LHCN-M2 (cell line): ENCODE measurements at places on chromosomes 4 and X.

GRCh38 chrX:123961268-123962005 lies at the start of gene STAG2:
Gene STAG2, plus strand, starts transcription at chrX:123961706. Its CDS starts 60,922 bp downstream, at chrX:124022628.
- DNase-seq, result peak; percentile 84

DNA sequence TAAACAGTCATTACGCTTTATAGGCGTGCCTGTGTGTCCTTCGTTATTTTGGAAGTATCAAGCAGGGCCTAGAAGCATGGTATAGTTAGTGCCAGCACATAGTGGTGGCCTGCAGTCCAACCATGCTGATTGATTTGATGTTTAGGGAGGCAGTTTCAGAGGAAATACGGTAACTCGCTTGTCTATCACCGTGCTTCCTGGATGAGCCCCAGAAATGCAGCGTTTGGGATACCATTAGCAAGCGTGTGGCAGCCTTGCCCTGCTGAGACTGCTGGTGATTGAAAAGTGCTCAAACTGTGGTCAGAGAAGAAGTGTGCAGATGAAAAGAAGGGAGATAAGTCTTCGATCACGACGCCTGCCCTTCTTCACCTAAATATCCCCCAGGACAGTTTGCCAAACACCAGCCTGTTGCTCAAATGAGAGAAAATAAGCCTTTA lies 158.4 kb downstream of the CHIC2 start:
- peak; percentile 68 for DNase-seq

- DNase-seq, result peak; percentile 52
Measured at GRCh38 chr4:22500831-22501714, 14.8 kb downstream of the ADGRA3 start.

- DNase-seq, result no peak
Measured at GRCh38 chr4:77473509-77473908, 132.1 kb upstream of the CXCL13 start.

GRCh38 chr4:56626420-56626819 lies 54.7 kb downstream of the HOPX start:
- no peak for DNase-seq

DNA sequence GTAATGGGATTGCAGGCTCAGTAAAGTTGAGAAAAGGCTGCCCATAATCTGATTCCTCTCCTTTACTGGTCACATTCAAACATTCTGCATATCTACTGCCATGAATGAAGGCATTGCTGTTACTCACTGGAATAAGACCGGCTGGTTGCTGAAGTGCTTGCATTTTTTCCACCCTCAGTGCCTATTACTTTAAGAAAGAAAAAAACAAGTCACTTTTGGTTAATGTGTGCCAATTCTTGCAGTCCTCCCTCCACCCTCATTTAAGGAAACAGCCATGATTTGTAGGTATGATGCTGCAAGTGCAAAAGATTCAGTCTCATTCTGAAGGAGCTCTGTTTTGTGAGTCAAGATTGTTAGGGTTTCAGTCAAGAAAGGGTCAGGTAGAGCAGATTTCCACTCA lies 94.9 kb downstream of the EMCN start:
- DNase-seq, result no peak

DNA sequence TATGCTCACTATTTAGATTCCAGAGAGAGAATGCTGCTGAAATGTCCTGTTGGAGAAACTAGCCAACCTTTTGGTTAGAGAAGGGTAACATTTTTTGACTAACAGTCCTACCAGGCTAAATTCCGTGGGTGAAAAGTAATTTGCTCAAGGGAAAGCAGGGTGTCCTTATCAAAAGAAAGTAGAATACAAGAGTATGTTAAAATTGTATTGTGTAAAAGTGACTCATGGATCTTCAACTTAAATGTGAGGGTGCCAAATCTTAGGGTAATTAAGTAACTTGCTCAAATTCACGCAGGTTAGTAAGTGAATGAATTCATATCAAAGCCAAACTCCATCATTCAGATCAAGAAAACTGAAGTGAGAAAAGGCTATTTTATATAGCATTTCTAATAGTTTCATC lies 81.7 kb downstream of the PCDH7 start:
- DNase-seq, result no peak

GRCh38 chr4:5051278-5052203 lies at the start of gene STK32B:
Gene STK32B, plus strand, starts transcription at chr4:5051480.
- DNase-seq, result peak; percentile 50

DNA sequence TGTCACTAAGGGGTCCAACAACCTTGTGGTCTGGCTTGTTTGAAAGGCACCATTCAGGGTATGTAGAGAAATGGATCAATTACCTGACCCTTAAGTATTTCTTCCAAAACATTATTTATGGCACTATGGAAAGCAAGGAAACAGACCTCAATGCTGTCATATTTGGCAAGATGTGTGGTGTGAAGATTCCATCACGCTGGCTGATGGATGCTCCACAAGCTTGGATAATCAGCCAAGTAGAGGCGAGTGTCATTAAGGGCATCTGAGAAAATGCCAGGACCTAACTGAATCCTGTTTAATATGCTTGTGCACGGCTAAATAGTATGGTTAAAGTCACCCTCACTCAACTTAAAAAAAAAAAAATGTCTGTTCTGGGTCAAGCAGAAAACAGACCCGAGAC lies 120.7 kb downstream of the COMMD8 start:
- DNase-seq, result no peak

GRCh38 chrX:38848671-38849455 lies 47.6 kb downstream of the MID1IP1 start:
- no peak for DNase-seq

DNA sequence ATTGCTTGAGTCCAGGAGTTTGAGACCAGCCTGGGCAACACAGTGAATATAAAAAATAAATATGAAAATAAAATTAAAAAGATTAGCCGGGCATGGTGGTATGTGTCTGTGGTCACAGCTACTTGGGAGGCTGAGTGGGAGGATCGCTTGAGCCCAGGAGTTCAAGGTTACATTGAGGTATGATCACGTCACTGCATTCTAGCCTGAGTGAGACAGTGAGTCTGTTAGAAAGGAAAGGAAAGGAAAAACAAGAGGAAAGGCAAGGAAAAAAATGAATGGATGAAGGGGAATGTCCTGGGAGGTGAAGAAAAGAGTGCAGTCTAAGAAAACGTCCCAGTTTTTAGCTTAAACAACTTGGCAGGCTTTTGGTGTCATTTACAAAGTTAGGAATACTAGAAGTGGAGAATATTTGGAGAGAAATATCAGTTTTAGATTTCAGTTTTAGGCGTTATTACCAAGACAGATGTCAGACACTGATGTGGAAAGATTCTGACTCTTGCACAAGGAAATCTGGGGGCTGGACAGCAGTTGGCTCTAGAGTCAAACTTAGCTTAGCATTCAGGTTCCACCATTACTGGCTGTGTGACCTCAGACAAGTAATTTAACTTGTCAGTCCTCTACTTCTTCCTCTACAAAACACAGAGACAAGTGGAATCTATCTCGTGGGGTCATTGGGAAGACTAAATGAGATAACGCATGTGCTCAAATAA lies 139.0 kb downstream of the TSPAN5 start:
- DNase-seq, result no peak

GRCh38 chr4:189840356-189840755 lies 100.3 kb upstream of the FRG1 start:
- no peak for DNase-seq

DNA sequence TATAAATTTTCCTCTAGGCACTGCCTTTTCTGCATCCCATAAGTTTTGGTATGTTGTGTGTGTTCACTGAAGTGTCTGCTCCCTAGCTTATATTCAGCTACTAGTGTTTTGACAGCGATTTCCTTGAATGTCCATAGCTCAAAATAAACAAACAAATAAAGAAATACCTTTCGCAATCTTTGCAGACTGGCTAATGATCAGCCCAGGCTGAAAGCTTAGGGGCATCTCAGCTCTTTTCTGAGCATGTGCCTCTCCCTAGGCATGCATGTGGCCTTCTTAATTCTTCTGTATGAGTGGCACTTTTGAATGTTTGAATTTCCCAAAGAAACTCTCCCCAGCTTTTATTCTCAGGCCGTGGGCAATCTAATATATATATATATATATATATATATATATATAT lies 44.6 kb upstream of the SHROOM4 start:
- DNase-seq, result no peak

DNA sequence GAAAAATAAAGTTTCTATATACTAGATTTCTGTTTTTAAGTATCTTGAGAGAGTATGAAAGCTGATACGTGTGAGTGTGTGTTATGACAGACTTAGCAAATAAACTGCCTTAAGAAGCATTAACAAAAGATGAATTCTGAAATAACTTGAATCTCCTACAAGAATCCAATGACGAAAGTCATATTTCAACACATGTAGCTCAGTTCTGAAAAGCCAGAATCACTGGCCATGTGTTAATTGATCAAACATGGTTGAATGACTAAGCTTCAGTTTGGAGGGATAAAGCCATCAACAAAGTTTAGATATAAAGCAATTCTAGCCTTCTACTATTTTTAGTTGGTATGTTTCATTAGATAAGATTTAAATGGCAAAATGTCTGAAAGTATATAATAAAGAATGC lies 88.5 kb upstream of the ETNPPL start:
- no peak for DNase-seq

GRCh38 chrX:16619024-16619423 lies 30.9 kb upstream of the S100G start:
- DNase-seq, result no peak

DNA sequence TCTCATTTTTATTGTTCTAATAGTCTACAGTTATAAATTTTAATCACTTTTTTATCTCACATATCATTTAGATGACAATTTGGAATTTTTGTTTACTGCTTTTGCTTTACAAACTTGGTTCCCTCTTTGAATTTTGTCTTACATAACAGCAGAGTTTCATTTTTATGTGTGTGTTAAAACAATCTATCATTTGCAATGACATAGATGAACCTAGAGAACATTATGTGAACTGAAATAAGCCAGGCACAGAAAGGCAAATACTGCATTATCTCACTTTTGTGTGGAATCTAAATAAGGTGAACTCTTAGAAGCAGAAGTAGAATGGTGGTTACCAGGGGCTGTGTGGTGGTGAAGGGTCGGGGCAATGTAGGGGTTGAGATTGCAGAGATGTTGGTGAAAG lies 170.7 kb downstream of the GASK1B start:
- DNase-seq, result no peak

- DNase-seq, result no peak
Measured at GRCh38 chr4:39279416-39279815, 86.7 kb downstream of the RFC1 start.

DNA sequence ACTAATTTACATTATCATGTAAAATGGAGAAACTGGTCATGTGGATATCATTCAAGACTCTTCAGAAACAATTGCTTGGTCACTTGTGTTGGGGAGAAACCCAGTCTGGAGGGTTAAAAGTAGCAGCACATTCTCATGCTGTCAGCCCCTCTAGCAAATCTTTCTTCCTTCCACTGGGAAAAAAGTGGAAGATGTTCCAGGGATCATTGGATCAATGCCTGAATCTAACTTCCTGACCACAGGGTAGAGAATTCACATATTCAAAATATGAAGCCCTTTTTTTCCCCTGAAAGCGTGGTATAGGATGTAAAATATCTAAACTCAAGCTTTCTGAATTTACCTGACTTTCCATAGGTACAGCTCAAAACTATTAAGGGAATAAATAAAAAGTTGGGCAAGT lies 98.0 kb downstream of the CXCL13 start:
- DNase-seq, result no peak

GRCh38 chrX:15242899-15243555 lies 26.9 kb downstream of the ASB9 start:
- peak; percentile 38 for DNase-seq

DNA sequence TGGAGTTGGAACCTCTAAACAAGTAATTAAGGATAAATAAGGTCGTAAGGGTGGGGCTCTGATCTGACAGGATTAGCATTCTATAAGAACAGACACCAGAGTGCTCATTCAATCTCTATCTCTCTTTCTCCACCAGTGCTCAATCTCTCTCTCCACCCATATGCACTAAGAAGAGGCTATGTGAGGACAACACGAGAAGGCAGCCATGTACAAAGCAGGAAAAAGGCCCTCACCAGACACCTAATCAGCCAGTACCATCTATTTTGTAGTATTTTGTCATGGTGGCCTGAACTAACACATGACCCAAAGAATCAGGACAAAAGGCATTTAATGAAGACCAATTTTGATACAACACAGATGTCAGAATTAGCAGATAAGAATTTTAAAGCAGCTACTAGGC lies 16.8 kb downstream of the RFC1 start:
- DNase-seq, result no peak

DNA sequence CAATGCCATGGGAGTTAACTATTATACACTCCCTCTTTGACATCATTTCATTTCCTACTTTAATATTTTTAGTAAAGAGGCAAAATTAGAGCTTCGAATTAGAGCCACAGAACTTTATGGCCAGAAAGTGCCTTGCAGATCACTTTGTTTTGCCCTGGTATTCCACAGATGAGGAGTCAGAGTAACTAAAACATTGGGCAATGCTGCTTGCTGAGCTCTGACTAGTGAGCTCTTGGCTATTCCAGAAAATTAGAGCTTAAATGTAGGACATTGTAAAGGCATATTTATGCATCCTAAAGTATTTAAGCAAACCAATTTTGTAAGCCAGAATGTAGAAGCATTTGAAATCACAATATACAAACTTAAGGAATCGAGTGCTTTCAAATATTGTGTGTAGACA lies 6.3 kb upstream of the ZNF827 start:
- no peak for DNase-seq

DNA sequence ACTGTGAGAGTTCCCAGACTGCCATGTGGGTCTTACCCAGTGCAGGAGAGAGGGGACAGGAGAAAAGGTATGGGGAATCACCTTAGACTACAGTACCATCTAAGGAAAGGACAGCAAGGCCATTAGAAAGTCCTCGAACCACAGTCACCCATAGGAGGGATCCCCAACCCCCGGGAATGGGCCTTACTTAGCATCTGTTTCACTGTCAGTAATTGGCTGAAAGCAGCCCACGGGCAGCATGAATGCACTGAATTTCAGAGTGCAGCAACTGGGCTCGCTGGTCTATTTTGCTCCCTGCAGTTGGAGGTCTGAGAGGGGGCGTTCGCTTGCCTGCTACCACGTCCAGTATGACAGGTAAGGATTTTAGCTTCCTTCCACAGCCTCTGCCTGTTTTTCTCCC lies 50.4 kb upstream of the KLHL8 start:
- DNase-seq, result no peak

- peak; percentile 59 for DNase-seq
Measured at GRCh38 chrX:109472939-109473735, 8.7 kb downstream of the GUCY2F start.

DNA sequence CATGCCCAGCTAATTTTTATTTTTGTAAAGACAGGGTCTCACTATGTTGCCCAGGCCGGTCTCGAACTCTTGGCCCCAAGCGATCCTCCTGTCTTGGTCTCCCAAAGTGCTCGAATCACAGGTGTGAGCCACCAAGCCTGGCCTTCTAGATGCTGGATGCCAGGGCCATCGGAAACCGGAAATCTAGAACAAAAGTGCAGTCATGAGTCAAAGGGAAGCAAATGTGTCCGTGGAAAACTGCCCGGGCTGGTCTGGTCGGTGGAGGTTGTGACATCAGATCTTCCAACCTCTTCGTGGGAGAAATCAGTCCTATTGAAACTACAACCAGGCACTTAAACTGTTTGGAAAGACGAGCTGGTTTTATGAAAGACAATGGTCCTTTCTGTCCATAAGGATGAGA lies 92.3 kb upstream of the SHOX start:
- no peak for DNase-seq

GRCh38 chr4:113646442-113646822 lies 115.1 kb downstream of the CAMK2D start:
- peak; percentile 73 for DNase-seq
